ENCODE measurements at places on chromosomes 3 and 15.

- no peak for DNase-seq
Measured at GRCh38 chr15:92499731-92500530, 106.2 kb downstream of the ST8SIA2 start.

DNA sequence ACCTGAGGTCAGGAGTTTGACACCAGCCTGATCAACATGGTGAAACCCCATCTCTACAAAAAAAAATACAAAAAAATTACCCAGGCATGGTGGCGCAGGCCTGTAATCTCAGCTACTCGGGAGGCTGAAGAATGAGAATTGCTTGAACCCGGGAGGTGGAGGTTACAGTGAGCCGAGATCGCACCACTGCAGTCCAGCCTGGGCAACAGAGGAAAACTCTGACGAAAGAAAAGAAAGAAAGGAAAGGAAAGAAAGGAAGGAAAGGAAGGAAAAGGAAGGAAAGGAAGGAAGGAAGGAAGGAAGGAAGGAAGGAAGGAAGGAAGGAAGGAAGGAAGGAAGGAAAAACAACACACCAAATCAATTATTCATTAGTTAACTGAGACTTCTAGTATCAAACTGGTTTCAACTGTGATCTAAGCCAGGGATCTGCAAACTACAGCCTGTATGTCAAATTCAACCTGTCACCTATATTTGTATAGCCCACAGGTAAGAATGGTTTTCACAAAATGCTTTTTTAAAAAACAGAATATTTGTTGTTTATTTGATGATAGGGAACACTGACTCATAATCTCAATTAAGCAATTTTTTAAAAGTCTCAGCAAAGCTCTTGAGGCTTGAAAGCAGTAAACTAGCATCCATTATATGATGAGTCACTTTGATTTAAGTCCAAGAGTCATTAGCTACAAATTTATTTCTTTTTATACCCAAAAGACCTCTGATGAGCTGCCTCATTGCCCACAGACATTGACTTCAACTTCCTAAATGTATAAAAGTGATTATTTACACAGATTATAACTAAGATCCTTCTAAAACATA is 127.6 kb downstream of the TBL1XR1 start:
- no peak for DNase-seq

DNA sequence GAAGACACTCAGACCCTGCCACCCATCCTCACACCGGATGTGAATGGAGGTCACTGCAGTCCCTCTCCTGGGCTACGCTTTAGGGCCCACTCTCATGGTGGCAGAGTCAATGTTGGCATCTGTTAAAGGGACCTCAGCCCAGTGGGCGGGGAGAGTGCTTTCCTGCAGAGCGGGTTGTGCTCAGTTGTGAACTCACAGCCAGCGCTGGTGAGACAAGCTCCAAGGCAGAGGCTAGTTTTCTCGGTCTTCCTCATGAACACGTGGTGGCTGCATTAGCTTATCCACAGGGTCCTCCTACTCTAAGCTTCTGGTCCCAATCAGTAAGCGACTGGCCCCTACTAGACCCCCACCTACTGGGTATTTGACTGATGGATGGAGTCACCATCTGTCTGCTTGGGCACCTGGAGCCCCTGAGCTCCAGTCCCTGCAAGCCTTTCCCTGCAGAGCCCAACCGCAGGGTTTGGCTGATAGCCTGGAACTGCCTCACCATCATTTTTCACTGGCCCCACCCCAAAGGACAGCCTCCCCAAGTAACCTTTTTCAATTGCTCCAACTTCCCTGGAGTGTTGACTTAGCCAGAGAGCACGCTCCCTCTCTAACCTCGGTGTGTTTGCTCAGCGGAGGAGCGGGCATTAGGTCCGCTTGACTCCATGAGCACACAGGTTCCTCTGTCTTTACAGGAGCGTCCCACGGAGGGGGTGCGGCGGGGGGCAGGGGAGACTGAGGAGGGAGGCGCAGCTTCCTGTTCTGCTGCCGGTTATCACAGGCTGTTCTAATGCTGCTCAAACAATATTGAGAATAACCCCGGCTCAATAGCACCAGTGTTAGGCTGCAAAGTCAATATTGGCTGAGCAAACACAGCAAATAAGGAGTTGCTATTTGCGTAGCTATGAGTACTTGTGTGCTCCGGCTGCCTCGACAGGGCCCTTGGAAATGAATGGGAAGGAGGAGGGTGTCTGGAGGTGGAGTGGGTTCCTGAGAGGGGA is 141.7 kb downstream of the RPLP1 start:
- DNase-seq = no peak

DNA sequence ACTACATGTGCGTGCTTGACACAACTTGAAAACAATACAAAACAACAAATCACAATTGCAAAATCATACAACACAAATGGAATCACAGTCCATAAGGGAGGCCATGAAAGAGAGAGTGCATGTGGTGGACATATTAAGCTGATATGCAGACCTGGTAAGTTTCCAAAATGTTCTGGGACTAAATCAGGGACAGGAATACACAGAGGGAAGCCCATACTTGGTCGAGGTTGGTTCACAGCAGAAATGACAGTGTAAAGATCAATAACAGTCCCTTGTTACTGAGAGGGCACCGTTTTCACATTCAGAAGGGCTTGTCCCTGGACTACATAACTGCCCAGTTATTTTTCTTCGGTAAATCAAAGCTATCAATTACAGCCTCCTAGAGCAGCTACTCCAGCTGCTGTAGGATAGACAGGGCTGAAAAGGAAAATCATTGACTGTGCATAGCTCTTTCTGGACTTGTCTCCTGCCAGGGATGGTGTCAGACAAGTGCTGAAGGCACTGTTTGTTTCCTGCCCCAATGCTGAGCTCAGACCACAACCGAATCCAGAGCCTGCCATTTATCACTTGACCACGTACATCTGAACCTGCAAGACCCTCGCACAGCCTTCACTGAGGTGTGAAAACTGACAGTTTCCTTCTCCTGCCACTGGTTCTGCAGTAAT is 79.5 kb upstream of the KCNMB2 start:
- no peak for DNase-seq

GRCh38 chr15:27662892-27663291 is 436.2 kb downstream of the OCA2 start:
- no peak for DNase-seq

DNA sequence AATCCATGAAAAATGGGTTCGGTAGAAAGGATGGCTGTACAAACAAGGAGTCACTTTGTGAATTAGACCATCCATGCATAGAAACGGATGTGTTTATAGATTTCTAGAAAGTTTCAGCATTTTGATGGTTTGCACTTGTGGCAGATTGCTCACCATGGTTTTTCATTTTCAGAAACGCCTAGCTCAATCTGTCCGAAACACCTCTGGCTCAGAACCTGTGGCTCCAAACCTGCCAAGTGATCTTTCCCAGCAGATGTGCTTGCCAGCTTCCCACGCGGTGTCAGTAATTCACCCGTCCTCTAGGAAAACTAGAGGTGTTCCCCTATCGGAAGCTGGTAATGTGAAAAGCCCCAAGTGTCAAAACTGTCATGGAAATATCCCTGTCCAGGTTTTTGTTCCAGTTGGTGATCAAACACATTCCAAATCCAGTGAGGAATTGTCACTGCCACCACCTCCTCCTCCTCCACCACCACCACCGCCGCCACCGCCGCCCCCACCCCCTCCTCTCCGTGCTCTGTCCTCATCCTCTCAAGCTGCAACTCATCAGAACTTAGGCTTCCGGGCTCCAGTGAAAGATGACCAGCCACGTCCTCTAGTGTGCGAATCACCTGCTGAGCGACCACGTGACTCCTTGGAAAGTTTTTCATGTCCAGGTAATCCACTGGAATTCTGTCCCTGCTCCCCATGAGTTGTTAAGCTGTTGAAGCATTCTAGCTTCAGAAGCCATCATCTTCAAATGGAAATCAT is 21.2 kb downstream of the WHAMM start:
- no peak for DNase-seq

DNA sequence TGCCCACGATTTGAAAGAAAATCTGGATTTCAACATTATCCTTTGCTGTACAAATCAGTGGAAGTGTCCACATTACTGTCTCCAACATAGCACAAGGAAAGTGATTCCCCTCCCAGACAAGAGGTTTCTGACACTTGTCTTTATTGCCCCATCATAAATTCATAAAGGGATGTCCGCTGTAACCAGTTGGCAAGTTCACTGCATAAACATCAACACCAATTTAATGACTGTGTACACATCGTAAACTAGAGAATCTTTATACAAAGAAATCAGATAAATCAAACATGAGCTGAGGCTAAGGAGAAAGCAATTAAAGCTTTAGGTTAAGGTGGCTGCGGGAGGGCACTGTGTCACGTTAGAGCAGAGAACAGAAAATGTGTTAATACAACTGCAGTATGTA is 129.8 kb downstream of the MEIS2 start:
- no peak for DNase-seq

- DNase-seq = peak; percentile 89
Measured at GRCh38 chr3:49104427-49105291, at the start of gene QARS1. QARS1 (minus strand) TSS chr3:49104757; CDS start chr3:49104733, 24 bp downstream.

GRCh38 chr15:44769521-44769920 is 33.2 kb downstream of the TRIM69 start:
- DNase-seq = no peak

DNA sequence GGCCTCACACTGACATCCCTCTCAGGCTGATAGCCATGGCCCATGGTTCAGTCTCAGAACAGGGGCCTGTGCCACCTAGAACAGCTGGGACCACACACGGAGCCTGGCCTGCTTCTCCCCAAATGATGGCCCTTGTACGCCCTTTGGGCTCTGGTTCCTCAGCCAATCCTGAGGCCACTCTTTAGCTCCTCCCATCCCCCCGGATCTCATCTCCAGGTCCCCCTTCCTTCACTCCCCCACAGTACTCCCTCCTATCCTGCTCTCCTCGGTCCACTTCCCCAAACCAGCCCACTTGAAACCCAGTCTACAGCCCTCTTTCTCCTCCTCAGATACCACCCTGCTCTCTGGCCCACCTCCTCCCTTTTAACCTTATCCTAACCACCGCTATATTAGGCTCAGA is 17.8 kb upstream of the ZFYVE19 start:
- DNase-seq = no peak

DNA sequence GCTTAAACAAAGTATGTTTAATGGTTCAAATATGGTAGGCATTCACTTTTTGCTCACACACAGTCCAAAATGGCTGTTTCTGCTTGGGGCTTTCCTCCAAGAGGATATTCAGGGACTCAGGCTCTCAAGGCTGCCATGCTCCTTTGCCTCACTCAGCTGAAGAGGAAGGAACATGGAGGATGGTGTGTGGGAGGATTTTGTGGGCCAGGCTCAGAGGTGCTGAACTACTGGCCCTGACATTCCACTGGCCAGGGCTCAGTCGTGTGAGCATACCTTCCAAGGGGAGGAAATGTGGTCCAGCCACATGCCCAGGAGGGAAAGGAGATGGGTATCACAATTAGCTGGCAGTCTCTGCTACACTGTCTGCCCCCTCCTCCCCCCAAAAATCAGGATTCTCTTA is 8.7 kb downstream of the PXYLP1 start:
- no peak for DNase-seq

- no peak for DNase-seq
Measured at GRCh38 chr3:29516164-29516563, 235.3 kb downstream of the RBMS3 start.

DNA sequence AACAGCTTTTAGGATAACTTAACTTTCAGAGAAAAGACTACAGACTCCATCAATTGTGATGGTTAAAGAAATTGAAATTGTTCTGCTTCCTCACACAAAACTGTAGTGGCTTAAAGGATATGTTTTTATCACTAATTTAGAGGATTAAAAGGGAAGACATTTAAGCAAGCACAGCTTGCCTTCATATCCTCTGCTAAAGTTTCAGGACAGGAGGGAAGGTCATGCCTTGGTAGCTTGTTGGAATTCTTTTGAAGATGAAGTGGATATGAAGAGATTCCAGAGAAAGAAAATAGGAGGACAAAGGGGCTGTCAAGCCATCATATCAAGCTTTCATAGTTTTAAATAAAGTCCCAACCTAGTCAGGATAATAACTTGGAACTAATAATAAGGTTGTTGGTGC is 33.1 kb downstream of the CCDC80 start:
- DNase-seq = no peak

DNA sequence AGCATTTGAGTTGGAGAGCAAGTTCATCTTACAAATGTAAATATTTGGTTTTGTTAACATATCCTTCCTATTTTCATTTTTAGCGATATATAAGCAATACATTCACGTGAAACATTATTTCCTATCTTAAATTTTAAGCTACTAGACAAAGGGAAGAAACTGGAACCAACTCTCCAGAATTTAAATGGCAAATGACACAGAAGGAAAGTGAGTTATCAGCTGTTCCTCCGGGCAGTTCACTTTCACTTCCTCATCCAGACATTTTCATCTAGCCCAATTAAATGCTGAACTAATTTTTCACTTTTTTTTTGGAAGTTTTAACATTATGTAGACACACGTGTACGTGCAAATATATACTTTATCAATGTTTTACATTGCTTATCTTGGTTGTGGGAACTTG is 58.7 kb downstream of the MORC1 start:
- peak; percentile 27 for DNase-seq

DNA sequence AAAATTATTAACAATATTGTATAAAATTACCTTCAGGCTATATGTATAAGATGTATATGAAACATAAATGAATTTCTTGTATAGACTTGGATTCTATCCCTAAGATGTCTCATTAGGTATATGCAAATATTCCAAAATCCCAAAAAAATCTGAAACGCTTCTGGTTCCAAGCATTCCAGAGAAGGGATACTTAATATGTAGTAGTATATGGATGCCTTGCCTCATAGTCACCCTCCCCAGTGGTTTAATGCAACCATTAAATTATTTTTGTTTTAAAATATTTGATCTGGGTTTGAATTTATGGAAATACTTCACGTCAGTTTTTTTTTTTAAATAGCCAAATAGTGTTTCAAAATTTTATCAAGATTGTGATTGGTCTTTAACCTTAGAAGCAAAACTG is 27.2 kb downstream of the PLCL2 start:
- DNase-seq = no peak

DNA sequence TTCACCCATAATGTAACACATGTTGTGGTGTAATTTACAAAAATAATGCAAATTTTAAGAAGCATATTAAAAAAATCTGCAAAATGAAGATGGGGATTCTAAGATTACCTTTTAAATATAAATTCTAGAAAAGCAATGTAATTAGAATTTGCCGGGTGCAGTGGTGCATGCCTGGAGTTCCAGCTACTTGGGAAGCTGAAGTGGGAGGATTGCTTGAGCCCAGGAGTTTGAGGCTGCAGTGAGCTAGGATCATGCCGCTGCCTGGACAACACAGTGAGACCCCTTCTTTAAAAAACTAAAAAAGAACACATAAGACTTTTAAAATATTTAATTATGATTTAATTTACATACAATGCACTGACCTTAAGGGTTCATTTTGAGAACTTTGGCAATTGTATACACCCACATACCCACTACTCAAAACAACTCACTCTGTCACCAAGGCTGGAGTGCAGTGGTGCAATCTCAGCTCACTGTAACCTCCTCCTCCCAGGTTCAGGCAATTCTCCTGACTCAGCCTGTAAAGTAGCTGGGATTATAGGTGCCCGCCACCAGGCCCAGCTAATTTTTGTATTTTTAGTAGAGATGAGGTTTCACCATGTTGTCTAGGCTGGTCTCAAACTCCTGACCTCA is 134.0 kb upstream of the TBL1XR1 start:
- no peak for DNase-seq
